Iris pigment epithelial cell (primary cell): ENCODE measurements at places on chromosomes 4 and X.

- no peak for DNase-seq
These were observed 13.5 kb upstream of the NKX1-1 start for GRCh38 chr4:1419708-1420107.

DNA sequence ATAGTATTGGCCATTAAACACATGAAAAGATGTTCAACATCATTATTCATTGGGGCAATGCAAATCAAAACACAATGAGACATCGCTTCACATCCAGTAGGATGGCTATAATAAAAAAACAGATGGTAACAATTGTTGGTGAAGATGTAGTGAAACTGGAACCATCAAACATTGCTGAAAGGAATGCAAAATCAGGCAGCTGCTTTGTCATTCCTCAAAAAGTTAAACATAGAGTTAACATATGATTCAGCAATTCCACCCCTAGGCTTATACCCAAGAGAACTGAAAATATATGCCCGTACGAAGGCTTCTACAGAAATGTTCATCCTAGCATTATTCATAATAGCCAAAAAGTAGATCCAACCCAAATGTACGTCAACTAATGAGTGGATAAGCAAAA, 144.0 kb upstream of the NAP1L5 start:
- peak; percentile 56 for DNase-seq

DNA sequence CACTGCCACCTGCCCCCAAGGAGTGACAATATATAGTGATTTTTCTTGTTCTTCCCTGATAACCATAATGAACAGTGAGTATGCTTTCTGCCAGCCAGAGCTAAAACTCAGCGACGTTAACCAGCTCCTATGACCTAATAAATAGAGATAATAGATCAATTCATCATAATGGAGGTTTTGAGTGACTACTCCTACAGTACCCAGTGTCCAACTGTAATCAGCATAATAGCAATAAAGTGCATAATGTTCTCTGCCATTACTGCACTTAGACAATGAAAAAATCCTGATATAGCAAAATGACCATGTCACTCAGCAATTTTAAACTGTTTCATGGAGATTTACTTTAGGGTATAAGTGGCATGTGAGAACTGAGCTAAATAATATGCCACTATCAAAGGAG, 20.7 kb upstream of the TXLNG start:
- DNase-seq, result no peak

DNA sequence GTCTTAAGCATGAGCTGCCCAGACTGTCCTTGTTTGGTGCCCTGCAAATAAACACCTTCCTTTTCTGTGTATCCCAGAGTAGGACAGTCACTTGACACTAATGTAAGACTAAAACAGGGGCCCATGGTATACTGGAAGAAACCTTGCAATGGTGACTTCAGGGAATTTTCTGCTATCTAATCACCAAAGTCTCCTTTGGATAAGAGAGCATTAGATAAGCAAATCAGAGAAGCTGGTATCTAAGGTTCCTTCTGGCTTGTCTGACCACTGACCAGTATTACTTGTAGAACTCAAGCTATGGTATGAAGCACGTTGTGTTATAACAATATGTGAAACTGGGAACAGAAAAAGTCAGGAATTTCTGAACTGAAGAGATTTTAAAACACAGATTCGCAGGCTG, 173.9 kb downstream of the COL25A1 start:
- no peak for DNase-seq

GRCh38 chrX:151543706-151544105, 19.8 kb upstream of the PASD1 start:
- peak; percentile 28 for DNase-seq

- peak; percentile 99 for DNase-seq
These were observed 29.2 kb downstream of the IGFBP7 start for GRCh38 chr4:57080781-57081650.

DNA sequence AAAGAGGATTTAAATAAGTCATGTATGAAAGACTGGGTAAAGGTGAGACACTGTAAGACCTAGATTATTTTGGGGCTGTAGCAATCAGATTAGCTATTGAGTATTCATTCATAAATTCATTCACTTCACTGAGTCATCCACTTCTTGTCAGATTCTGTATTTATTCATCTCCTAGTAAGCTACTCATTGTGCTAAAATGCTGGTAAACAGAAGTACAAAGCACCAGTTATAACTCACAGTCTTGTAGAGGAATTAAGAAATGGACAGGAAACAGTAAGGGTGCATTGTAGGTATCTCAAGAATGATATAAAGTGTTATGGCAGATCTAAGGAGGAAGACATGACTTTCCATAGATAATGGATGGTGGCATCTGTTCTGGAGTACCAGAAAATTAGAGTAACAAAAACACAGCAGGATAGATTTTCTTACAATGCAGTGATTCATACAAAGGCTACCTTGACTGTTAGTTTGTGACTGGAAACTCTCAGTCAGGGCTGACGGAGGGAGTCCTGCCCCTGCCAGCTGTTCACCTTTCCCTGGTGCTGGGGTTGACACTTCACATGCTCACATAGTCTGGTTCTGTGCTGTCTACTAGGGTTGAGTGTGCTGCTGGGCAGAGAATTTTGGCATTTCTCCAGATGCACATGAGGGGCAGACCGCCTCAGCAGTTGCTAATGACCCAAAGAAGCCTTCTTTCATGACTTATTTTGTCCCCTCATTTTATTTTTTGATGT, 26.5 kb upstream of the HAND2 start:
- no peak for DNase-seq

GRCh38 chr4:154559494-154560418, 3.1 kb upstream of the FGB start:
- DNase-seq, result peak; percentile 83

- DNase-seq, result no peak
These were observed 355.4 kb downstream of the ANK2 start for GRCh38 chr4:113404841-113405240.

- no peak for DNase-seq
These were observed 53.8 kb upstream of the USP9X start for GRCh38 chrX:41031256-41031967.

DNA sequence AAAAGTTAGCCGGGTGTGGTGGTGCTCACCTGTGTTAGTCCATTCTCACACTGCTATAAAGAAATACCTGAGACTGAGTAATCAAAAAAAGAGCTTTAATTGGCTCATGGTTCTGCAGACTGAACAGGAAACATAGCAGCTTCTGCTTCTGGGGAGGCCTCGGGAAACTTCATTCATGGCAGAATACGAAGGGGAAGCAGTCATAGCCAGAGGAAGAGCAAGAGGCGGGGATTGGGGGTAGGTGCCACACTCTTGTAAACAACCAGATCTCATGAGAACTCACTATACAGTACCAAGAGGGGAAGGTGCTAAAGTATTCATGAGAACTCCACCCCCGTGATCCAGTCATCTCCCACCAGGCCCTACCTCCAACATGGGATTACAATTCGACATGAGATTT, 64.1 kb downstream of the BEND4 start:
- no peak for DNase-seq

DNA sequence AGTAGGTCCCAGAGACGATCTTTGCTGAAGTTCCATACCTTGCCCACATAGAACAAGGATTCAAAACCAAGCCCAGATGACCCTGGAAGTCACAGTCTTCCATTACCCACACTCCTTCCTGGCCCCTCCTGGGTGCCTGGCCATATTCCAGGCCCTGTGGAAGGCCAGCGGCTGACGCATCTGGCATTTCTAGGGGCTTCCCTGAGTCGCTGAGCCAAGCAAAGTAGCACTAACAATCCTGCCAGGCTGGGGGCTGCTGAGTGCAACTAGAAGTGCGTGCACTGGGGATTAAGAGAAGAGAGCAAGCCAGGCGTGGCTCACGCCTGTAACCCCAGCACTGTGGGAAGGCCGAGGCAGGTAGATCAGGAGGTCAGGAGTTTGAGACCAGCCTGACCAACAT, 175.2 kb upstream of the CPEB2 start:
- peak; percentile 22 for DNase-seq

GRCh38 chrX:10579112-10580011, 41.0 kb downstream of the MID1 start:
- peak; percentile 80 for DNase-seq

GRCh38 chr4:10456595-10457254, 501 bp downstream of the ZNF518B start:
- peak; percentile 70 for DNase-seq

DNA sequence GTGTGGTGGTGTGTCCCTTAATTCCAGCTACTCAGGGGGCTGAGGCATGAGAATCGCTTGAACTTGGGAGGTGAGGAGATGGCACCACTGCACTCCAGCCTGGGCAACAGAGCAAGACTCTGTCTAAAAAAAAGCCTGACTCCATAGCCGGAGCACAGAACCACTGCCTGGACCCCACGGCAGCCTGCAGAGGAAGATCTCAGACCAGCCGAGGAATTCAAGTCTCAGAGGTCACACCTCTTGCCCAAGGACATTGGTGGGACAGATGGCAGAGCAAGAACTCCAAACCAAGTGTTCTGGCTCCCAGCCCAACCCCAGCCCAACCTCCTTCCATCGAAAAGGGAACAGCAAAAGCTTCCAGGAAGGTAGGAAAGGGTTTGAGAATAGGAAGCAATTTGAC, 70.8 kb downstream of the SMIM20 start:
- DNase-seq, result no peak

DNA sequence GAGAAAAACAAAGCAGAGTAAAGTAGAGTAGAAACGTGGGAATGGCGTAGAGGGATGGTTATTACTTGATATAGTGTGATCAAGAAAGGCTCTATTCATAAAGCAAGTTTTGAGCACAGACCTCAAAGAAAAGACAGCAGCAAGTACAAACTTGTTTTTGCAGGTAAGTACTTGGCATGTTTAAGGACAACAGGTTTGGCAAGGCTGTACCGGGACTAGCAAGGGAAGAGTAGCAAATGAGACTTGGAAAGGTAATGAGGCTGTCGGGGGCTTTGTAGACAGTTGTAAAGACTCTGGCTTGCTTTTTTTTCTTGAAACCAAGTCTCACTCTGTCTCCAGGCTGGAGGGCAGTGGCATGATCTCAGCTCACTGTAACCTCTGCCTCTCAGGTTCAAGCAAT, 40.9 kb downstream of the NEK1 start:
- no peak for DNase-seq

GRCh38 chr4:73533515-73534422, 52.2 kb downstream of the AFM start:
- no peak for DNase-seq

DNA sequence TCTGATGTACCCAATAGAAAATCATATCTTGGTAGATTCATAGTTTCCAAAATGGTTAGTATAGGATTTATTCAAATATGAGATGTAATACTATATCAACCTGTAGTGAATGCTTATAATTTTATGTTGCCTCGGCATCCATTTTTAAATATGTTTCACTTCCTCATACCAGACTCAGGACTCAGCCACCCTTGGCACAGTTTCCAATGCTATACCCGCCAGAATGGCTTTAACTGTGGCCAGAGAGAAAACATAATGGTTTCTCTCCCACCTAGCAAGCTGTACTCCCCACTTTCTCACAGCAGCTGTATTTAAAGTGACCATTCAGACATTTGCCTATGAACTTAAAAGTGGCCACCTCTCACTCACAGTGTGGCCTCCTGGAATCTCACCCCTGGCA, 466.6 kb upstream of the PABPC4L start:
- no peak for DNase-seq

GRCh38 chr4:74230902-74231499, 73.1 kb downstream of the MTHFD2L start:
- peak; percentile 35 for DNase-seq

DNA sequence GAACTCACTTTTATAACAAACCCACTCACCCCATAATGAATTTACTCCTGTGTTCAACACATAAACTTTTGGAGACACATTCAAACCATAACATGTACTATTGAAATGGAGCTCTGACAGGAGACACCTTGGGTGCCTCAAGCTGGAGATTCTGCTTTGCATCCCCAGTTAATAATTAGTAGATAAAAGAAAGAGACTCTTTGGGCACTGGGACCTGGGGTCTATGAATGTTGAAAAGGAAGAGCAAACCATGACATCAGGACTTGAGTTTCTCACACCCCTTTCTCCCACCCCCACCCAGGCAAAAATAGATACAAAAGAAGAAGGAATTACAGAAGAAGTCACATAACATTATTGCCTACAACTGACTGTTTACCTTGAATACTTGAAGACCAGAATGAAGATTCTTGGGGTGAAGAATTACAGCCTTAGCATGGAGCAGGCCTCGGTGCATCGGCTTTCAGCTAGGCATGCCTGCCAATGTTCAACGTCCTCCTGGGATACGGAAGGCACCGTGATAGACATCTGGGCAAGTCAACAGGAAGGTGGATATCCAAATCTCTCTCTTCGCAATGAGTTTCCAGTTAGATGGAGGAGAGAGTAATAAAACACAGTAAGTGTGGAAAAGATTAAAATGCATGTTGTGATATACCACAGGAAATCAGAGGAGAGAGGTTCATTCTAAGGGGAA, 316.0 kb downstream of the TRIML1 start:
- no peak for DNase-seq

- DNase-seq, result no peak
These were observed 26.4 kb upstream of the TRIM2 start for GRCh38 chr4:153177841-153178240.

GRCh38 chrX:6041630-6042029, 187.0 kb downstream of the NLGN4X start:
- DNase-seq, result peak; percentile 16

GRCh38 chrX:45806410-45807121, 605.9 kb upstream of the DIPK2B start:
- peak; percentile 92 for DNase-seq

GRCh38 chr4:3472411-3473141, 9.5 kb downstream of the DOK7 start:
- no peak for DNase-seq

DNA sequence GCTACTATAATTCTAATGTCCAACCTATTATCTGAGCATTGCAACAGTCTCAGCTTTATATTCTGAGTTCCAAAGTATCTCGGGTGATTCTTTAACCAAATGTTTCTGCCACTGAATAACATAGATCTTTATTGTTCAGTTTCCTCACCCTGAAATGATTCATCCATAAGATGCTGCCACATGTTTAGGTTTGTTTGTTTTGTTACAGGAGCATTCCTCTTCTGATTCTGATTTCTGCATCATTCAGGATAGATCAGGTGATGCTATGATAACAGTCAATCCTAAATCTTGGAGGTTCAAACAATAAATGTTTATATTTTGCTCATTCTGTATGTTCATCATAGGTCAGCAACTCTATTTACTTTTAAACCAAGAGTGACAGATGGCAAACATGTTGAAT, 927.6 kb downstream of the PCDH7 start:
- DNase-seq, result no peak

GRCh38 chr4:91963486-91963885, 340.3 kb upstream of the GRID2 start:
- DNase-seq, result peak; percentile 33

GRCh38 chr4:170804930-170805329, 715.2 kb upstream of the AADAT start:
- DNase-seq, result no peak

DNA sequence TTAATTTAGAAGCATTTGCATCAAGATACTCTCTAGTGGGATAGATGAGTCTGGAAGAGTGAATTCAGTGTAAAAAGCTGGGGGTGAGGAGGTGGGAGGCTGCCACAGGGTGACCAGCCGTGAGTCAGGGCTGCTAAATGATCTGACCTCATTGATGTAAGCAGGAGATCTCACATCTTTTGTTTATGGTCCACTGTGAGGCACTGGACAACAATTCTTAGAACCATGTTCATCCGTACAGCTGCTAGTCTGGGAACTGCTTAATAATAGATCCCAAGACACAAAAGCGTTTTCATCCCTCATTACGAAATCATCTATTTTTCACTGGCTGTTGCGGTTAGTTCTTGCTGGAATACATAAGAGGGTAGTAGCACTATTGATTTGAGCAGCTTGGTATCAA, 14.1 kb downstream of the KLF3 start:
- peak; percentile 99 for DNase-seq
